HS-5 (cell line): ENCODE measurements at places on chromosomes 12 and 14.

DNA sequence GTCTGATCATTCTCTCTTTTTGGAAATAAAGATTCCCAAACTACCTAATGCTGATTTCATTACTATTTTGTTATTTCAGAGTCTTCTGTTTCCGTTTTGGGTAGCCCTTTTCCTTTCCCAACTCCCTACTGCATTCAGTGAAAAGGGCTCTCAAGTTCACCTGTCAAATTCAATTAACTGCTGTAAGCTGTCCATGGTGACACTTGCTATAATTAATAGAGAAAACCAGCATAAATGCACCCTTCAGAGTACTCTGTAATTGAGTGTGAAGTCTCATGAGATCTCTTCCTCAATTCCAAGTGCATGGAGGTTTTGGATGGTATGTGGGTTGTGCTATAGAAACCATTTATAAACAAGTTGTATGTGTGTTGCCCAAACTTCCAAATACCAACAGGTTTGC is 187.2 kb downstream of the RPL10L start:
- DNase-seq = no peak

DNA sequence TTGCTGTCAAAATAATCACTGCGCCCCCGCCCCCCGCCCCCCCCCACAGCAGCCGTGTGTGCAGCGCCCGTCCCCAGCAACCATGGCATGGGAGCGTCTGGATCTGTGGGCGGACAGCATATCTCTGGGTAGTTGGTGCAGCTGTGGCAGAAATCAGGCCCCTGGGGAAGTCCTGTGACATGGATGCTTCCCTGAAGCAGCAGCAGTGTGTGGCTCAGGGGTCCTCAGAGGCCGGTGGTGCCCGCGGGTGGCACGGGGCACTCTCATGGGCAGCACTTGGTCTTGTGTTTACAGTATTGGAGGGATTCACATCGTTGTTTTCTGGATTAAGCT is 19.2 kb downstream of the XRCC3 start:
- DNase-seq = no peak

- DNase-seq = no peak
These were observed 43.2 kb downstream of the RFX4 start for GRCh38 chr12:106625976-106626375.

DNA sequence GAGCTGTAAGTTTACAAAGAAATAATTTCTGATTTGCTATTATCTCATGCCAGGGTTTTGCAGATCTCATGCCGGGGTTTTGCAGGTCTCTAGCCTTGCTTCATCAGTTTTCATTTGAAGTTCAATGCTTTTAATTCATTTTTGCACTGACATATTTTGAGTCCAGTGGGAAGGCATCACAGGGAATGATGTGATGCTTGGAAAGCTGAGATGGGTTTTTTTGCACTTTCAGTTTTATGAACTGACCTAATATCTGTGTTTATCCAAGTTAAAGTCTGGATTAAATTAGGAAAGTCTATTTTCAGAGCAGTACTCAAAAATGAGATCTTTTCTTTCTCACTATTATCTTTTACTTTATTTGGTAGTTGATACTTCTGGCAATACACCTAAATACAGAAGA is 23.6 kb upstream of the REP15 start:
- no peak for DNase-seq

GRCh38 chr14:88008039-88008742 is 3.3 kb downstream of the GPR65 start:
- no peak for DNase-seq

- DNase-seq = no peak
These were observed 13.2 kb upstream of the RABGGTA start for GRCh38 chr14:24284501-24285035.

- DNase-seq = no peak
These were observed 117.6 kb downstream of the SLC25A47 start for GRCh38 chr14:100440758-100441203.

DNA sequence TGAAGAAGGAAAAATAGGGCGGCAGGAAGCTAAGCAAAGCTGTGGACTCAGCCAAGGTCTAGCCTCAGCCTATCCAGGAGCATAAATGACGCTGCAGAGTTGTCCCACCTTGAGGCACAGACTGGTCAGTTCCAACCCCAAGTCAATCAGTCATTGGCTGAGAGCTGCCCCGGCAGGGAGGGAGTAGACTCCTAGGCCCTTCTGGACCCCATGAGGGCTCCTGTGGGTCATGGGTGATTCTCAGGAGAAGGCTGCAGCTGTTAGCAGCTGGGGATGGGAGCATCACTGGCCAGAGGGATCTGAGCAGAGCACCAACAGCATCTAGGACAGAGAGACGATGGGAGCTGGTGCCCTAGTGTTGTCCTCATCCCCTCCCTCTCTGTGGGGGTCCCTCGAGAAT is 51.8 kb upstream of the ESRRB start:
- DNase-seq = no peak

GRCh38 chr12:76101739-76102385 is 17.4 kb upstream of the NAP1L1 start:
- no peak for DNase-seq

GRCh38 chr12:3204143-3204542 is 127.0 kb downstream of the TSPAN9 start:
- no peak for DNase-seq

GRCh38 chr12:74066476-74066875 is 471.2 kb upstream of the ATXN7L3B start:
- no peak for DNase-seq

DNA sequence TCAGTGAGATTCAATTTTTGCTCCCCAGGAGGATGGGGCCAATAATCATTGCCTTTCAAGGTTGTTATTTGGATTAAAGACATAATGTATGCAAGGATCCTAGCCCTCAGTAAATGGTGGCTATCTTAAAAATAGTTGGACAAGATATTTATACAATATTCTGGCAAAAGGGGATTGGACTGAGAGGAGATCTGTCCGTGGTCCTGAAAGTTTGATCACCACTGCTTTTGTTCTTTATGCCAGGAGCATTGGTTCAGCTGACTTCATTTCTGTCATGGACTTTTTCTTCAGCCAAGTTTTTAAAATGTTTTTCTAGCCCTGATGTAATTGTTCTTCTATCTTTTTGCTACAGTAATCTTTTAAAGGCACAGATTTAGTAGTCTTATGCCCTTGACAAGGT is 70.2 kb upstream of the TCL1A start:
- DNase-seq = no peak

- no peak for DNase-seq
These were observed 3.5 kb upstream of the FOXN3 start for GRCh38 chr14:89420502-89420901.

DNA sequence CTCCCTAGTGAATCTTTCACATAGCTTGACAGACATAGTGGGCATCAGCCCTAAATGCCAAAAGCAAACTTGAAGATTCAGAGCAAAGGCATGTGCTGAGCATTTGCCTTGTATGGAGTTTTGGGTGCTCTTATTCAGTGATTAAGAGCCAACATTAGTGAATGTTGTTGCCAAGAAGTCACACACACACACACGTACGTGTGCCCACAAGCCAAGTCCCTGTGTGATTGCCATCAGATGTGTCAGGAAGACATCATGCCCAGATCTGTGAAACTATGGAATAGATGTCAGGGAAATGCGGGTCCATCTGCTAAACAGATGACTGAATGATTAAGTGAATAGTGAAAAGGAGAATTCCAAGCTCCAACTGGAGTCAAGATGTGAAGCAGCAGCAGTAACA is 149.0 kb downstream of the AKAP6 start:
- no peak for DNase-seq

DNA sequence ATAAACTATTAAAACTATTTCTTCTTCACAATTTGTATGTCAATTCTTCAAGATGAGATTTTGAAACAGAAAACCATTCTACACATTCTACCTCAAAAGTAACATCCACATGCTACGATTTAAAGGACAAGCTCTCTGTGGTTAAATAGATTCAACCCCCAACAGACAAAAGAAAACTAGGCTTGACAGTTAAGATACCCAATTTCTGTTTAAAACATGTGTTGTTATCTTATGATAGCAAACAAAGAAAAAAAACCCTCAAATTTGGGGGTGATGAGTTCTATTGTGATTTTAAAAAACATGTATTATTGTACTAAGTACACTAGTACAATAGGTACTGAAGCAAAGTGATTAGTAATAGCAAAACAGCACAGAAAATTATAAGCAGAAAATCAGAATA is 33.8 kb downstream of the ATF7 start:
- DNase-seq = no peak
